ENCODE measurements at places on chromosomes 7 and 10.

GRCh38 chr10:123470336-123470921 is 195.7 kb upstream of the GPR26 start:
- DNase-seq = no peak

DNA sequence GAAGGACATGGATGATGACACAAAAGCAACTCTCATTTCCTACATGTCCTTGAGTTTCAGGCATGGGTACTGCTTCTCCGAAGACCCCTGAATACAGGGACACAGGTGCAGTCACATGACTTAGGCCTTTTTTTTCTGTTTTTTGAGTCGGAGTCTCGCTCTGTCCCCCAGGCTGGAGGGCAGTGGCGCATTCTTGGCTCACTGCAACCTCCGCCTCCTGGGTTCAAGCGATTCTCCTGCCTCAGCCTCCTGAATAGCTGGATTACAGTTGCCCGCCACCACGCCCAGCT is 26.8 kb downstream of the IFT22 start:
- no peak for DNase-seq

DNA sequence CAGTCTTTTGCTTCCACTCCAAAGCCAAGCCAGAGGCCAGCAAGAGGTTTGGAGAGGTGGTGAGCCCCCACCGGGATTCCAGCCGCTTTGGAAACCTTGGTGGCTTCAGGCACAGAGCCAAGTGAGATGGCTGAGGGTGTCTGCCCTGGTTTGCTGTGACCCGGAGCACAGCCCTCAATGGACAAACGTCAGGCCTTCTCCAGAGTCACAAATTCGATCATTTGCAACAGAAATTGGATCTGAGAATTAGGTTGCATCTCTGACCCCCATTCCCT is 885 bp upstream of the NKX1-2 start:
- no peak for DNase-seq

DNA sequence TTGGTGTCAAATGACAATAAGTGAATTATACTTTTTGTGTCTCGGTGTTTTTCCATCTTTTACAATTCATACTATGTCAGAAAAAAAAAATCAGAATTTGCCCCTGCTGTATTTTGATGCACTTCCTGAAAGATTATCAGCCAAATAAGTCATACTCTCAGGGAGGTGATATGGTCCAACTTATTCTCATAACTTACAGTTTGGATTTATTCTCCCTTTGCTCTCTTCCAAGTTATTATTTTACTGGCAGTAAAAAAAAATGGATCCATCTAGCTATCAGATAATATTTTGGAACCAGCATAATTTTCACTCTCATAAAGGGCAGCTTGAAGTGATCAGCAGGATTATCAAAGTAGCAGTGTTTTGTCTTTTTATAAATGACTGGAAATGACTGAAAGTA is 337.1 kb downstream of the BMPER start:
- DNase-seq = no peak

- no peak for DNase-seq
Observed at GRCh38 chr10:17476073-17476472, 21.7 kb upstream of the ST8SIA6 start.

DNA sequence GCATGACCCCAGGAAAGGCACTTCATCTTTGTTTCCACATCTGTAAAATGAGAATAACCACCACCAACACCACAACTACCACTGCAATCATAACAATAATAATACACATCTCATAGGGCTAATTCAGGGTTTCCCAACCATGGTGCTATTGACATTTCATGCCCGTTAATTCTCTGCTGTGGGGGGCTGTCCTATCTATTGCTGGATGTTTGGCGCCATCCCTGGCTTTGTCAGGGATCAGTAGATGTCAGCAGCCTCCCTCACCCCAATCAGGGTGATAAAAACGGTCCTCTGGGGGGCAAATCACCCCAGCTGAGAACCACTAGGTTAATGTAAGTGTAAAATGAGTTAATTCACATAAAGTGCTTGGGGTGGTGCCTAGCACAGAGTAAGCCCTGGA is 145.8 kb downstream of the EMX2 start:
- DNase-seq = no peak

GRCh38 chr7:7220821-7221220 is 38.5 kb downstream of the C1GALT1 start:
- no peak for DNase-seq

DNA sequence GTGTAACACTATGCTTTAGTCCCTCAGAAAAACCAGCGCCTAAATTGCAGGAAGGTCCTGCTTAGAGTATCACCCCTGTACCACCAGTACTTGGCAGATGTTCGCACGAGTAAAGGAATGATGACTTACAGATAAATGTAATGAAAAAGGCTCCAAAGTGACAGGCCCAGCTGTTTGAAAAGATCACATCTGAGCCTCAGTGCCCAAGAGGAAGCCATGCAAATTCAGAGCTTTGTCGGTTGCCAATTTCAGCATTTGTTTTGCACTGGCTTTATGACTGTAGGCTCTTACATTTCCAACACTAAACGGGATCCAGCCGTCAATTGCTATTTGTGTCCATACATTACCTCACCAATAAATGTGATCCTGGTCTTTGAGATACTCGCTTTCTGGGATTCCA is 60.6 kb upstream of the GAD2 start:
- no peak for DNase-seq

GRCh38 chr7:29360633-29361625 is 166.4 kb downstream of the CHN2 start:
- no peak for DNase-seq

GRCh38 chr7:73820013-73820412 is 10.8 kb upstream of the CLDN4 start:
- DNase-seq = no peak

DNA sequence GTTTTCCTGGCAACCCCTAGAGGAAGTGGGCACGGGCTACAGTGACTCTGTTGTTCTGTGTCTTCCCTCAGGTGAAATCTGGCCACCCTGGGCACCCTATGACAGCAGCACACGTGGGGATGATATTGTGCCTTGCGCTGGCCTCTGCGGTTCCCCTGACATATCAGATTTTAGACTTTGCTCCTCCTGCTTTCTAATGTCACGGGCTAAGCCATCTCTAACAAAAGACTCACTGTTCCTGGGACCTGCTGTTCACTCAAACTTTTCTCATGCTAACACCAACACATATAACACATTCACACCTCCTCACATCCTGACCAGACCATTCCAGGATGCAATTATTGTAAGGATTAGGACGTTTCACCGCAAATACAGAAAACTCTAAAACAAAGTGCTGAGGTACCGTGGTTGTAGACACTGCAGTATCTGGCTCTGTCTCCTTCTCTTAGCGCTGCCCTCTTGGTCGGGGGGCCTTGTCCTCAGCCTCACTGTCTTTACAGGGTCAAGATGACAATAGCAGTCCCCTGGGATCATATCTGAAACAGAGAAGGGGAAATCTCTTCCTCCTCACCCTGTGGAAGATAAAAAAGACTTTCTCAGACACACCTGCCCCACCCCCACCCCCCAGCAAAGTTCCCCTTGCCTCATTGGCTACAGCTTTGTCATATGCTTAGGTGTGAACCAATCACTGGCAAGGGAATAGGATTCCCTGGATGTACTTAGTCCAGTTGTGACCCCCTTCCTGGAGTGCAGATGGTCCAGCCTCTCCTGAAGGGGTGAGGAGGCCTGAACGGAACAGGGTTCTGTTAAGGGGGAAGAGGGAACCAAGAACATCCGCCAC is 14.1 kb downstream of the CHN2 start:
- no peak for DNase-seq

DNA sequence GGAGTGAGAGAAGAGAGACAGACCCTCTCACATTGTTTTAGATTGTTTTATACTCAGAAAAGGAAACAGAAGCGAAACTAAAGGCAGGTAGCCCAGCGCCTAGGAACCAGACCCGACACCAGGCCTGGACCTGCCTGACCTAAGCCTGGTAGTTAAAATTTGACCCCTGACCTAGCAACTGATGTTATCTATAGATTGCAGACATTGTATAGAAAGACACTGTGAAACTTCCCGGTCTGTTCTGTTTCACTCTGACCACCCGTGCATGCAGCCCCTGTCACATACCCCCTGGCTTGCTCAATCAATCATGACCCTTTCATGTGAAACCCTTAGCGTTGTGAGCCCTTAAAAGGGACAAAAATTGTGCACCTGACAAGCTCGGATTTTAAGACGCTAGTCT is 31.6 kb downstream of the VIPR2 start:
- DNase-seq = no peak

DNA sequence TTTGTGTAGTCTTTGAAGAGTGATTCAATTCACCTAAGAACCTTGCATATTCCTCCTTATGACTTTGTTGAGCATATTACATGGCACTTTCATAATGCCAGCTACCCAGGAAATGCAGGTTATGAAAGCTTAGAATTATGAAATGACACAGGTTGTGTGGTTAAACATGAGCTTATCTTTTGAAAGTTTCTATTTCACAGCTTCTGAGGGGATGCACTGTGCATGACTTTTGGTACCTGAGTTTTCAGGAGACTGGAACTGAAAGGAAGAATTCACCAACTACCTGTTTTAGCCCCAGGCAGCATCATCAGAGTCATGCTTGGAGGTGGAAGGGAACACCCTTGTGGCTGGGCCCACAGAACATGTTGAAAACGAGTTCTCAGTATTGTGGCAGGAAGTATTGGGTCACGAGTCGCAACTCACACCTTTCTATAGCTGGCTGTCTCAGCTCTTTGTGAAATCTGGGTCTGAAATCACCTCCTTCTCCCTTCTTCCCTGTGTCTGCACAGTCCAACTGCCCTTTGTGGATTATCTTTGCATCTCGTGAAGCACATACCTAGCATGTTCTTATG is 228.2 kb downstream of the PTEN start:
- peak; percentile 92 for DNase-seq

GRCh38 chr7:149355390-149356048 is 93.5 kb downstream of the ZNF783 start:
- no peak for DNase-seq

DNA sequence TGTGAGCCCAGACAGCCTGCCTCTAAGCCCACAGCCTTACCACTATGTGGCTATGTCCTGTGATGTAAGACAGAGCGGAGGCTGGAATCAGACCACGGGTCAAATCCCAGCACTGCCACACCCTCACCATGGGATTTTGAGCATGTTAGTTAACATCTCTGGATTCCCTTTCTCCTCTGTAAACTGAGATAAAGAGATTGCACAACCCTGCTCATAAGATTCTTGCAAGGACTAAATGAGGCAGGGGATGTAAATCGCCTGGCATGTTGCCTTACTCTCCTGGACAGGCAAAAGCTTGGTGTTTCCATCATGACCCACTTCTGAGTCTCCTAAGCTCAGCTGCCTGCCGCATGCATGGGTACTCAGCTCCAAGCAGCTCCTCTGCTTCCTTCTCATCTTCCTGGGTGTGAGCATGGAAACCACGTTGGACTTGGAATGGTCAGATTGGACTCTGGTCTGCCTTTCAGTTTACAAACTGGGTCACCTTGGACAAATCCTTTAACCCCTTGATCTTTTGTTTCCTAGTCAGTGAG is 41.3 kb upstream of the MTURN start:
- DNase-seq = no peak

DNA sequence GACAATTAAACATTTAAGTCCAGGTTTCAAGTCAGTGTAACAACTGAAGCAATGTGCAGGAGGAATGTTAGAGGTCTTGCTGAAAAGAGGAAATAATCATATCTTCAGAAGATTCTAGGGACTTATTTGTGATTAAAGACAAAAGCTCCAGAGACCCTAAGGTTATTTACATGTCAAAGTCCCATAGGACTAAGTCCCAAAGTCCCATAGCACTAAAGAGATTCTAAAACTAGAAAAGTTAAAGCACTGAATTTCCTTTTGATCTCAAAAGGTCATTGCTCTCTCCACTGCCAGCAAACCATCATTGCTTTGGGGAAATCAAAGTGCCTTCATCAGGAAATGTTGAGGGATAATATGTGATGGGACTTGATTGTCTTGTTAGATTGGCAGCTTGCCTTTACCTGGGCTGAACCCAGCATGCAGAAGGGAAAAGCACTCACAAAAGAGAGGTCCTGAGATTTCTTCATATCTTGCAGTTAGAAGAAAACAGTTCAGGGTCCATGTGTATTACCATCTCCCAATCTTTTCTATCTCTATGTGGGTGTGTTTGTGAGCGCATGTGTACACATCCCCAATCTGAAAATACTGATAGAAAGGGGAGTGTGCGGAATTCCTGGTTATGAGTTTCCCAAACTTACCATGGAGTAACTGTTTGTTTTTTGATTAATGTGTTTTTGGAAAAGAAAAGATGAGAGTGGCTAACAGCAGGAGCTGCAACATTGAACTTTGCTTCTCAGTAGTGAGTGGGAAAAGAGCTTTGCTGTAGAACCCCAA is 21.8 kb downstream of the NUDT13 start:
- no peak for DNase-seq

DNA sequence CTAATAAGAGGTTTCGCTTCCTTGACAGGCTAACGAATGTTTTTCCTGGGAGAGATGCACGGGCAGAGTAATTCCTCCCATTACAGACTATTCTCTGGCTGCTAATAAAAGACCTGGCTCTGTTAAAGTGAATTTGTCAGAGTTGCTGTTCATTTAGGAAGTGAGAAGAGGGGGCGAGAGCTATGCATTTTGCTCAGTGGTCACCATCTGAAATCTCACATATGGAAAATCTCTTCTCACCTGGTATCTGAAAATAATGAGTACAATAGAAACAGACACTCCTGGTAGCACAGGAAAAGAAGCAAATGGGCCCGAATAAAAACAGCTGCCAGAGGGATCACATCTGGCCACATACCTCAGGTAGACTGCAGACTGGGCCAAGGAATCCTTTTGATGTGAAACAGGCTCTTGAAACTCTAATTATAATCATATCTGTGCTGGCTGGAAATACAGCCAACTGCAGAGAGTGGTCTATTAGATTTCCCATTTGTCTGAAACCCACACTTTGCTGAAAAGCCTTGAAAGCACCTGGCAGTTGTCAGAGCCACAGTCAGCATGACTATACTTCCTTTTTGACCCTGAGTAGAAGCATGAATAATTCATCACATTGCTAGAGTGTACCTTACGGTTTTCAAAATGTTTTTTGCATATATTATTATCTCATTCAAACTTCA is 33.6 kb downstream of the AOAH start:
- DNase-seq = no peak

- DNase-seq = no peak
Observed at GRCh38 chr10:90884431-90884830, 12.7 kb downstream of the RPP30 start.

- no peak for DNase-seq
Observed at GRCh38 chr10:70212879-70213278, 20.4 kb downstream of the PPA1 start.

- no peak for DNase-seq
Observed at GRCh38 chr7:147658392-147658967, 932.1 kb upstream of the C7orf33 start.

GRCh38 chr10:92699518-92700381 is 10.0 kb downstream of the HHEX start:
- no peak for DNase-seq

Data from T-helper 2 cell (primary cell).